Suppressor macrophage (primary cell): ENCODE measurements at places on chromosomes 7 and 10.
A peak's percentile ranks its signal among the peaks of the same experiment; 100 is the strongest.

GRCh38 chr7:81161451-81162075 lies 242.7 kb upstream of the SEMA3C start:
- no peak for DNase-seq

DNA sequence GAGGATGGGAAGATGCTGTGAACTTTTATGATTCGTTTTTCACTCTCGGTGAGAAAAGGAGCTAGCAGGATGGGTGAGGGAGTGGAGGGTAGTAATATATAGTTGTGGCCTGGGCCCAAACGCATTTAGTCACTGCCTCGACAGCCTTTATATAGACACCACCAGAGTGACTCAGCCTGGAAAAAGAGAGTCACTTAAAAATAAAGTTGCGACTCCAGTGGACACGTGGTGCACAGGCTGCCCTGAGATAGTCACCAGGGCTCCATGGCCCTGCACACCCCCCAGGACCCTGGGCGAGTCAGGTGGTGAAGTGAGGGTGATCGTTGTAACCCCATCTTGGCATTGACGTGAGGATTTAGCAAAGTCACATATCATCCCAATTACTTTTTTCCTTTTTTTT lies 106.7 kb downstream of the CUX1 start:
- no peak for DNase-seq

- peak; percentile 45 for DNase-seq
Measured at GRCh38 chr7:129612112-129613015, 844 bp downstream of the NRF1 start.

DNA sequence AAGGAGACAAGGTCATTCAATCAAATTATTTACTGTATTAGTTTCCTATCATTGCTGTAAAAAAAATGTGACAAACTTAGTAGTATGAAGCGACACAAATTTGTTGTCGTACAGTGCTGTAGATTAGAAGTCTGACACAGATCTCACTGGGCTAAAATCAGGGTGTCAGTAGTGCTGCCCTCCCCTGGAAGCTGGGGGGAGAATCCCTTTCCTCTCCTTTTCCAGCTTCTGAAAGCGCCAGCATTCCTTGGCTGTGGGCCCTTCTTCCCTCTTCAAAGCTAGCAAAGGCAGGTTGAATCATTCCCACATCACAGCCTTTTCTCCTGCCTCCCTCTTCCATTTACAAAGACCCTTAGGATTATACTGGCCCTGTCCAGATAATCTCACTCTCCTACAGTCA lies 28.0 kb downstream of the VPS41 start:
- DNase-seq, result no peak

GRCh38 chr7:19589446-19589845 lies 119.4 kb downstream of the POLR1F start:
- no peak for DNase-seq

- DNase-seq, result peak; percentile 54
Measured at GRCh38 chr7:137454246-137454724, 110.8 kb upstream of the PTN start.

GRCh38 chr7:132783824-132784223 lies 207.6 kb upstream of the PLXNA4 start:
- DNase-seq, result no peak
